Activated CD8-positive, alpha-beta T cell treated with anti-CD3 and anti-CD28 coated beads, Interleukin-2, amount 10 ng/mL, durations not matched to agents 7 days and 5 days (primary cell): ENCODE measurements at places on chromosomes 12 and 14. TPM values are rescaled to one million over a fixed set of nuclear protein-coding genes. Genes with fewer than 3 reads are reported as not detected.

DNA sequence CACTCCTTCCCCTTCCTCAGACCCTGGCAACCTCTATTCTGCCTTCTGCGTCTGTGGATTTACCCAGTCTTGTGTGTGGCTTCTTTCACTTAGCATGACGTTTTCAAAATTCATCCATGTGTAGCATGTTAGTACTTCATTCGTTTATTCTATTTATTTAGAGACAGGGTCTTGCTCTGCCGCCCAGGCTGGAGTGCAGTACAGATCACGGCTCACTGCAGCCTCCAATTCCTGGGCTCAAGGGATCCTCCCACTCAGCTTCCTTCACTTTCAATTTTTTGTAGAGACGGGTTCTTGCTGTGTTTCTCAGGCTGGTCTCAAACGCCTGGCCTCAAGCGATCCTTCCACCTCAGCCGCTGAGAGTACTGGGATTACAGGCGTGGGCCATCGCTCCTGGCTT is 37.0 kb downstream of the B4GALNT3 start:
- H3K4me3 ChIP-seq, result no peak overlapping the region
- H3K36me3 ChIP-seq, result peaks cover 2% of the 10 kb centered on the region
- no peak overlapping the region for H3K27ac ChIP-seq
- peaks cover 8% of the 10 kb centered on the region for H3K27me3 ChIP-seq
- no peaks in the 10 kb centered on the region for H3K4me1 ChIP-seq

- H3K27ac ChIP-seq, result no peak overlapping the region
- H3K27me3 ChIP-seq, result no peaks in the 10 kb centered on the region
These were observed 22.6 kb downstream of the CCDC85C start for GRCh38 chr14:99581374-99581773.

DNA sequence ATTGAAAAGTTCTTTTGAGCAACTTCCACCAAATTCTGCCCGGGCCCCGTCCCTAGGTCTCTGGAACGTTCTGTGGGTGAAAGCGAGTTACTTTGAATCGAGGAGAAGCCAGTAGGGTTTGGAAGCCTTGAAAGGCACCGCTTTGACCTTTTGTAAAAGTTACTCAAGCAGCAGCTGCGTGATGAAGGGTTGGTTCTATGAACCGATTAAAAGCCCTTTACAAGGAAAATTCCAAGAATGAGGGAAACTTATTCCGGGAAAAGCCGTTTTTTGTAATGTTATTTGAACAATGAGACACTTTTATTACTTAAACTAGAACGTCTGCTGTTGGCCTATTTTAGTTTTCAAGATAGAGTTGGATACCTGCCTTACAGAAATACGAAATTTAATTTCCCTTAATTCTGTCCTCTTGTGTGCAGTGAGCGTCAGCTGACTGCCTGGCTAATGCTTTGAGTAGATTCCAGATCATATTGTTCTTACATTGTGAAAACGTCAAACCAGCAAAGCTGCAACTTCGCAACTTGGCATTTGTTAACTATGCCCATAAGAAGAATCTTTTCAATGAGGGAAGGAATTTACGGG is 906 bp downstream of the LARP4 start:
- no peak for DNase-seq
- peak overlapping the region; percentile 95 for H3K4me3 ChIP-seq
- H3K27ac ChIP-seq, result peak overlapping the region; percentile 91
- peaks cover 9% of the 10 kb centered on the region for H3K36me3 ChIP-seq

GRCh38 chr12:27524494-27524835 is 459 bp downstream of the PPFIBP1 start:
- H3K36me3 ChIP-seq, result peaks cover 3% of the 10 kb centered on the region
- H3K4me3 ChIP-seq, result peak overlapping the region; percentile 96
- no peak overlapping the region for H3K27ac ChIP-seq
- peaks cover 25% of the 10 kb centered on the region for H3K4me1 ChIP-seq

GRCh38 chr12:47900131-47901062 is 4.4 kb downstream of the VDR start:
- H3K27me3 ChIP-seq, result no peaks in the 10 kb centered on the region
- peaks cover 35% of the 10 kb centered on the region for H3K36me3 ChIP-seq
- H3K4me3 ChIP-seq, result peak overlapping the region; percentile 0
- H3K27ac ChIP-seq, result no peak overlapping the region

GRCh38 chr12:113860950-113861349 is 105.2 kb downstream of the RBM19 start:
- no peak overlapping the region for H3K4me3 ChIP-seq
- no peak for DNase-seq
- H3K36me3 ChIP-seq, result no peaks in the 10 kb centered on the region
- H3K27me3 ChIP-seq, result no peaks in the 10 kb centered on the region
- H3K27ac ChIP-seq, result no peak overlapping the region
- H3K4me1 ChIP-seq, result peaks cover 19% of the 10 kb centered on the region

DNA sequence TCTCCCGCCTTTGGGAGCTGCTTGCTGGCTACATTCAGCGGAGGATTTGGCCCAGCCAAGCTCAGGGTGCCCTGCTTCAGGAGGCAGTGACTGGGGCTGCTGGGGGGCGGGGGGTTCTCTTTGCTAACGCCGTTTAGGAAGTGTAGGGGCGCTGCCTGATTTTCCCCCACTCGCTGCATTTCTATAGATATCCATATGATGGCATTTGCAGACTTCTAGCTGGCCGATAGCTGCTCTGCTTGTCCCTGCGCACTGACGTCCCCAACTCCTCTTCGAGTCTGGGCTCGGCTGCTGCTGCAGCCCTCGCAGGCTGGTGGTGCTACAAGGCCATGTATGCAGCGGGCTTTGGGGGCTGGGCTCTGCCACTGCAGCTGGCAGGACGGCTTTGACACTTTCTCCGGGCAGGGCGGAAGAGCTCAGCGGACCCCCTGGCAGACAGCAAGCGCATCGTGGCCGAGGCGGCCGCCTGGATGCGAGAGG is 3.1 kb downstream of the LRFN5 start:
- peaks cover 60% of the 10 kb centered on the region for H3K27me3 ChIP-seq
- no peak for DNase-seq
- no peak overlapping the region for H3K27ac ChIP-seq
- H3K36me3 ChIP-seq, result peaks cover 4% of the 10 kb centered on the region
- no peak overlapping the region for H3K4me3 ChIP-seq

- H3K27ac ChIP-seq, result no peak overlapping the region
- DNase-seq, result peak; percentile 23
- peaks cover 14% of the 10 kb centered on the region for H3K4me1 ChIP-seq
- no peaks in the 10 kb centered on the region for H3K36me3 ChIP-seq
- peaks cover 10% of the 10 kb centered on the region for H3K27me3 ChIP-seq
These were observed 193.5 kb upstream of the CNOT2 start for GRCh38 chr12:70049596-70050360.

Gene INHBC
- not detected for total RNA-seq

Gene OR4L1
- total RNA-seq, result not detected
